Fibroblast of skin of right biceps (primary cell): ENCODE measurements at places on chromosomes 11 and 22.

- no peak for DNase-seq
Observed at GRCh38 chr11:126683766-126684728, 316.5 kb downstream of the KIRREL3 start.

DNA sequence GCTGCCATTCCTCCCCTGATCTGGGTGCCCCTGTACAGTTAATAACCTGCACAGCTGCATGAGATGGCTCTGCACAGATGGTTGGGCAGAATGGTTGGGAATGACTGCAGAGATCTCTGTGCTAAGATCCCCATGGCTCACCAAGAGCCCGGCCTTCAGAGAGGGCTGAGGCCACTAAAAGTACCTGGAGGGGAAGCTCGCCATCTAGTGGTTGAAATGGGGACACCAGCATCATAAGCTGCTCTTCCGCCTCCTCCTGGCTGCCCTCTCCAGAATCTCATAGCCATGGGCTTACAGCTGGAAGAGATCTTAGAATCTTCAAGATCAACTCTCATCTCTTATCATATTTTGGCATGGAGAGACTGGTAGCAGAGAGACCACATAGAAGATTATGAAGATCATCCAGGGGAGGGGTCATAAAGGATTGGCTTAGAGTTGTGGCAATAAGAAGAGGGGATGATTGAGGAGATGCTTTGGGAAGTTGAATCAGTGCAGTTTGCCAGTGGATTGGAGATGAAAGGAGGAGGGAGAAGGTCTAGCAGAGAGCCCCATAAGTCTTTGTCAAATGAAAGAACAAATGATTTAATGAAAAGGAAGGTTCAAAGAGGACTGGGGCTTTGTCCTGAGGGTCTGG lies 22.0 kb upstream of the TLCD5 start:
- peak; percentile 63 for DNase-seq

GRCh38 chr11:101797335-101797734 lies 117.5 kb upstream of the CEP126 start:
- DNase-seq, result peak; percentile 6

- no peak for DNase-seq
Observed at GRCh38 chr11:69770540-69770939, 4.6 kb downstream of the FGF4 start.

- DNase-seq, result no peak
Observed at GRCh38 chr22:19843107-19843856, 11.4 kb downstream of the GNB1L start.

GRCh38 chr11:29734287-29734686 lies 282.5 kb downstream of the KCNA4 start:
- no peak for DNase-seq

- DNase-seq, result no peak
Observed at GRCh38 chr11:78898266-78898775, 323.7 kb upstream of the NARS2 start.

- no peak for DNase-seq
Observed at GRCh38 chr11:62421996-62422395, 3.2 kb downstream of the SCGB1A1 start.

DNA sequence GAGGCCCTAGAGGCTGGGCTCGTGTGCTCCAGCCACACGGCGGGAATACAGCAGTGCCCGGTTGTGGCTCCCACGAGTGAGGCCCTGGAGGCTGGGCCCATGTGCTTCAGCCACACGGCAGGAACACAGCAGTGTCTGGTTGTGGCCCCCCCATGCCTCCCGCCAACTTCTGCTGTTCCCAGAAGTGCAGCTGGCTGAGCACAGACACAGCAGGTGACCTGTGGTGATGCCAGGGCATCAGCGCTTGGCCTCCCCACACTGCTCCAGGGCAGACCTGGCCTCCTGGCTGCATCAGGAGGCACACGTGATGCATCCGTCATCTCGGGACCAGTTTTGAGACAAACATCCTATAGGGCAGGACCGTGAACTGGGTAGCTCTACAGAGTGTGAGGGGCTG lies 110.3 kb downstream of the KCNQ1OT1 start:
- DNase-seq, result no peak

GRCh38 chr11:125429807-125430678 lies 66.0 kb downstream of the FEZ1 start:
- DNase-seq, result no peak

DNA sequence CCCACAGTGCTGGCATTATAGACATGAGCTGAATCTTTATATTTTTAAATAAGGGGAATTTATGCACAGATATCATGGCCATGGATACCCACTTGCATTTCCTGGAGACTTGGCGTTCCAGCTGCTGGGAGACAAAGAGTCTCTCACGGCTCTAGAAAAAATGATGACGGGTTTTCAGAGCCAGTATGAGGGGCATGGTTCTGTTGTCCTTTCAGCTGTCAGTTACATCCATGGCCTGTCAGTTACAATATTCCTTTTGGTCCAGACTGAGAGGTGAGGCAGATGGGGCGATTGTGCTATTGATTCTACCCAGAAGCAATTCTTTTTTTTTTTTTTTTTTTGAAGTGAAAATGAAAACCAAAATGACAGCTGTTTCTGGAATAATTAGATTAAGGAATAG lies 29.7 kb downstream of the USH1C start:
- DNase-seq, result no peak

DNA sequence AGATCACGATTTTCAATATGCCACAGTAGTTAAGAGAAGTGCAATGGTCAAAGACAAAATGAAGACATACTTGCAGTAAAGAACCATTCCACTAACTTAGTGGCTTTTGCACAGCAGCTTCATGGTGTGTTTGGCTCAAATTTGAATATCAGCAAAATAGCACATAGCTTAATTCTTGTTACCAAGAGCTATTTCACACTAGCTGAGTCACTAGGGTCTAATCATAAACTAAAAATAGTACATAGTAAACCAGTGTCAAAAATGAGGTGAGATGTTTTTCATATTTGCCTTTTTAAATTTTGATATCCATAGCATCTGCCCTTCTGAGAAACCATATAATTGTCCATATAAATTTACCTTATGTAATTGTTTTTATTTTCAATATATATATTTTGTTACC lies 325.0 kb upstream of the LUZP2 start:
- no peak for DNase-seq

DNA sequence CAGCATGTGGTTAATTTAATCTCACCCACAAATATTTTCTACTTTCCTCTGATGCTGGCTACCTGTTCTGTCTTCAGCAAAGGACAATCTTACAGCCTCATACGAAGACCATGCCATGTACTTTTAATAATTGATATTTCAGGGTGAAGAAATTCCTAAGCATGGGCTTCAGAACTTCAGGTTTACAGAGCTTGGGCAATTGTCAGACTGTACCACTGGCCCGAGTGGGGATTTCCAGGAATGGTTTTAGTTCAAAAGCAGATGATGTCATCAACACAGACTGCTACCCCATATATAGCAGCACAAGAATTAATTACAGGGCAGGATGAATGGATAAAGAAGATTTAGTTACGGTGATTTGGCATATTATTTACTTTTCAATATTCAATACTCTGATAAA lies 171.8 kb downstream of the ETS1 start:
- peak; percentile 47 for DNase-seq

- DNase-seq, result peak; percentile 45
Observed at GRCh38 chr11:57648801-57649735, 644 bp downstream of the YPEL4 start.

GRCh38 chr11:9821008-9821752 lies 157.3 kb downstream of the SWAP70 start:
- peak; percentile 73 for DNase-seq

DNA sequence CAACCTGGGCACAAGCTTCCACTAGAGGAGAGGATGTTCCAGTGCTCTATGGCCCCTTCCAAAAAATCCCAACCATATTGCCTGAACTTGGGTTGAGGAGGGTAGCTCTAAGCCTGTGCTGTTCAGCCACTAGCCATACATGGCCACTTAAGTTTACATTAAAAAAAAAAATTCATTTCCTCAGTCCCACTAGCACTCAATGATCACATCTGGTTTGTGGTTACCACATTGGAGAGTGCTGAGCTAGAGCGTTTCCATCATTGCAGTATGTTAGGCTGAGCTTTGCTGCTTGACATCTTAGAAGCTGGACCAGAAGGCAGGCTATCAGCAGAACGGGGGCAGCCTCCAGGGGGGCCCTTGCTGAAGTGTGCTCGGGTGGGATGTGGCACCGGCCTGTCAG lies 43.5 kb upstream of the CYP2D6 start:
- peak; percentile 31 for DNase-seq

- DNase-seq, result peak; percentile 100
Observed at GRCh38 chr22:36329254-36330078, 58.3 kb downstream of the MYH9 start.

DNA sequence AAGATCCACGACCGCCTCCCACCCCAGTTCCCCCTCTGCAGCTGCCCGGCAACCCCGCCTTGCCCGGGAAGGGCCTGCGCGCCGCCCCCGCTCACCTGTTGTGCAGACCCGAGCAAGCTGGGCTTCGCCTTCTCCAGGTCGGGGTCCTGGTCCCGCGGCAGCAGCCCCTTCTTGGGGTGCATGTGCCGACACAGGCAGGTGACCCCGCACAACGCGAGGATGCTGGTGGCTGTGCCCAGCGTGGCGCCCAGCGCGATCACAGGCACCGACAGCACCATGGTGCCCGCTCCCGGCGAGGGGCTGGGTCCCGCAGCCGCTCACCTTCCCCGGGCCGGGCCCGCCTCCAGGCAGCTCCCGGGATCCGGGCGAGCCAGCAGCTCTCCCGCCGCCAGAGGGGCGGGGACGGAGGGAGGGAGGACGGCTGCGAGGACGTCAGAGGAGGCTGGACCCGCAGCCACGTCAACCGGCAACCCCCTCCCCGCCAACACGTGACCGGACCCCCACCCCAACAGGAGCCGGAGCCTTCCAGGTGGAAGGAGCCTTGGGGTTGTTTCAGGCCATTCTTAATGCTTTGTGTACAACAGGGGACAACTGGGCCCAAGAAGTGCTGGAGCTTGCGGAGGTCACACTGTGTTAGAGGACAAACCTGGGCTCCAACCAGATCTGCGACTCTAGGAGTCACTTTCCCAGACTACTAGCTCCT lies at the start of gene SYT13:
TSS of gene SYT13 (minus strand) at position 412 of the 703 bp plus-strand sequence. CDS start at position 278, 134 bp downstream.
- DNase-seq, result no peak

- DNase-seq, result no peak
Observed at GRCh38 chr11:65648997-65649493, 11.1 kb downstream of the SIPA1 start.

- peak; percentile 50 for DNase-seq
Observed at GRCh38 chr22:23796461-23796860, 9.7 kb downstream of the SMARCB1 start.

DNA sequence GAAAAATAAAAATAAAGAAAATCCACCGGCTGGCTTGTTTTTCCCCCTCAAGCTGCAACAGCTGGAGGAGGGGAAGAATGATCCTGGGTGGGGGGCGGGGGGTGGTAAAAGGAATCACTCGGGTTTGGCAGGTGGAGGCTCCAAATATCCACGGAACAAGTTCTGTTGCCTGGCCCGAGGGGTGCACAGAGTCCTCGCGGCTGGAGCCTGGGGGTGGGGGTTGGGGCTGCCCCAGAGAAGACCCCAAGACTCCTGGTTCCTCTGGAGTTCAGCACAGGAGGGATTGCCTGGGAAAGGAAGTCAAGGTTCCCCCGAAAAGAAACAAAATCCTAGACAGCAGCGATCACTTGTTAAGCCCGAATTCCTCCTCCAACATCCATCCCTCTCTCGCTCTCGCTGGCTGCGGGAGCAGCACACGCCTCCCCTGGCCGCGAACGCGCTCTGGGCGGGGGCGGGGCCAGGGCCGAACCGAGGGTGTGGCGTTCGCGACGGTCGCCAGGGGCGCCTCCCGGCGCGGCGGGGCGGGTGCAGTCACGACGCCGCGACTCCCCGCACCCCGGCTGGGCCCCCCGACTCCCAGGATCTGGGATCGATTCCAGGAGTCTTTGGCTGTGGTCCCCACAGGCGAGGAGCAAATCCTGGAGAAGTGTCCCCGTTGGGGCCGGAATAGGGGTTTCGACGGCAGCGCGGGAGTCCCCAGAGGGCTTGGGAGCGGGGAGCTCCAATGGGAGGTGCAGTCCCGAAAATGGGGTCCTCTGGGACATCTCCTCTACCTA lies at the start of gene KCNA4:
TSS of gene KCNA4 (minus strand) at position 443 of the 776 bp plus-strand sequence. CDS start 4,352 bp downstream, outside the sequence.
- DNase-seq, result peak; percentile 21

- no peak for DNase-seq
Observed at GRCh38 chr11:18088966-18089365, 16.9 kb downstream of the SAAL1 start.

DNA sequence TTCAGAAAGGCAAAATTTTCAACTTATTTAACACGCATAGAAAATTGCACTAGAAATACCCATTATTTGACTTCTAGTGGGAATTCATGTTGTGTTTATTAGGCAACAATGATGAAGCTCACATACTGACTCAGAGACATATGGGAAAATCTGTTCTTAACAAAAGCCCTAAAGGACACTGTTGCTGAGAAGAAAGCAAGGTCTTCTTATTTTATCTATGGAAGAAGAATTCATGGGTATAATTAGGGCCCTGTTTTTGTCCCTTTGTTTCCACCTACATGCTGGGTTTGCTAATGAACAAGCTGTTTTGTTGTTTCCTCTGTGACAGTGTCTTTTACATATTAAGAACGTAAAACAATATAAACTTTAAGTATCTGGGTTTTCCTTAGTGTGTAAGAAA lies 606.7 kb upstream of the ARHGAP42 start:
- DNase-seq, result no peak

- peak; percentile 58 for DNase-seq
Observed at GRCh38 chr11:114416441-114416961, 16.0 kb downstream of the RBM7 start.

- DNase-seq, result peak; percentile 41
Observed at GRCh38 chr22:25202290-25202921, 2.7 kb downstream of the CRYBB3 start.

GRCh38 chr11:79409330-79409729 lies 31.5 kb downstream of the TENM4 start:
- no peak for DNase-seq

DNA sequence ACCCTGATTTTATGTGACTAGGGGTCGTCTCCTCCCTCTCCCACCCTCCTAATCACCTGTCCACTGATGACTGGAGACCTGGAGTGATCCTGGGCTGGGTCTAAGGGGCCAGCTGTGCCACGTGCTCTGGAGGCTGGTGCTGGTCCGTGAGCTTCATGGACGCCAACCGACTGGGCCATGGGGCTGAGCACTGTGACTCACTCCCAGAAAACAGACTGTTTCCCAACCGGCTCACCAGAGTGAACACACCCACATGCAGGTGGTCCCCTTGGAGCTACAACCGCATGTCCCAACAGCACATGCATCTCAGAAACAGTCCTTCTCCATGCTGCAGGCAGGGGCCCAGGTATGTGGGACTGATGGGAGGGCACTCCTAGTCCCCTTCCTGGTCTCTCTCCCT lies 14.0 kb upstream of the LMO1 start:
- DNase-seq, result no peak

- peak; percentile 63 for DNase-seq
Observed at GRCh38 chr11:57641011-57641807, 8.5 kb downstream of the YPEL4 start.
